ENCODE measurements at places on chromosomes 1 and 21. TPM values are rescaled to one million over a fixed set of nuclear protein-coding genes. Genes with fewer than 3 reads are reported as not detected.

Gene IQCC
- total RNA-seq: 1.7 TPM

Gene CELA3B
- not detected for total RNA-seq

Gene PADI4
- not detected for total RNA-seq

Gene FCRL5
- total RNA-seq: 5.8 TPM

Gene GNAT2
- total RNA-seq: not detected

Gene NLRP3
- 4.6 TPM for total RNA-seq

Gene LCE2B
- total RNA-seq: not detected

Gene CGN
- total RNA-seq: 5.3 TPM

Gene NOC2L
- total RNA-seq: 26.2 TPM

Gene DNAJC6
- 4.1 TPM for total RNA-seq
